ENCODE measurements at places on chromosomes 13 and 19. TPM values are rescaled to one million over a fixed set of nuclear protein-coding genes. Genes with fewer than 3 reads are reported as not detected.

DNA sequence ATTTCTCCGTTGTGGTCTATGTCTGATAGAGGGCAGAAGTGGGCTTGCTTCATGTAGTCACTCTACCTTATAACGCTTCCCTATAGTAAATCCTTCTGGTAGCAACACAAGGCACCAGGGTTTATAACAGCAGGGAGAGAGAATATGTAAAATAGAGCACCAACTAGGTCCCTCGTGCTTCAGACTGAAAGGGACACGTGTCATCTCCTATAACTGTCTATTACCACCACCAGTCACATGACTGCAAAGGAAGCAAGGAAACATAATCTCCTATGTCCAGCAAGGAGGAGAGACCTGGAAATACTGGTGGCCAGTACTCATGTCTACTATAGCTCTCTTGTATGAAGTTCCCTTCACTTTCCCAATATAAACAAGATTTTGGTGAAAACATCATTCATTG is 79.2 kb downstream of the SLAIN1 start:
- no peaks in the 10 kb centered on the region for H3K36me3 ChIP-seq
- no peaks in the 10 kb centered on the region for H3K4me1 ChIP-seq
- H3K27me3 ChIP-seq: no peaks in the 10 kb centered on the region
- no peak overlapping the region for H3K4me3 ChIP-seq
- no peak overlapping the region for H3K27ac ChIP-seq

- H3K36me3 ChIP-seq: peaks cover 5% of the 10 kb centered on the region
- H3K4me1 ChIP-seq: peaks cover 23% of the 10 kb centered on the region
Measured at GRCh38 chr19:40363069-40363468, 14.6 kb downstream of the PLD3 start.

IL4I1 gene
- 0.34 TPM for total RNA-seq

CGB8 gene
- total RNA-seq: not detected

DNA sequence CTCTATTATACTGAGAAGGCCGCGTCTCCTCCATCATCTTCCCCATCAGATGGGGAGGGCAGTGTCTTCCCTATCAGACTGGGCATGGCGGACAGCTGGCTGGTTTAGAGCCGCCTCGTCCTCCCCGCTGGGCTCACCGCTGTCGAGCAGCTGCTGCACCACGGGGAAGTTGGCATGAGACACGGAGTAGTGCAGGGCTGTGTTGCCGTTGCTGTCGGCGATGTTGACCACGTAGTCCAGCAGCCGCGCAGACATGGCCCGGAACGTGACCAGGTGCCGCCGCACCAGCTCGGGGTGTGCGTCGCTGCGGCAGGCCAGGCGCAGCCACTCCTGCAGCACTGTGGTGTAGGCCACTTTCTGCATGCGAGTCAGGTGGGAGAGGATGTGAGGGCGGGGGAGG is 18.8 kb upstream of the SPC24 start:
- H3K4me3 ChIP-seq: no peak overlapping the region
- H3K4me1 ChIP-seq: peaks cover 52% of the 10 kb centered on the region
- H3K27me3 ChIP-seq: no peaks in the 10 kb centered on the region
- DNase-seq: no peak

DNA sequence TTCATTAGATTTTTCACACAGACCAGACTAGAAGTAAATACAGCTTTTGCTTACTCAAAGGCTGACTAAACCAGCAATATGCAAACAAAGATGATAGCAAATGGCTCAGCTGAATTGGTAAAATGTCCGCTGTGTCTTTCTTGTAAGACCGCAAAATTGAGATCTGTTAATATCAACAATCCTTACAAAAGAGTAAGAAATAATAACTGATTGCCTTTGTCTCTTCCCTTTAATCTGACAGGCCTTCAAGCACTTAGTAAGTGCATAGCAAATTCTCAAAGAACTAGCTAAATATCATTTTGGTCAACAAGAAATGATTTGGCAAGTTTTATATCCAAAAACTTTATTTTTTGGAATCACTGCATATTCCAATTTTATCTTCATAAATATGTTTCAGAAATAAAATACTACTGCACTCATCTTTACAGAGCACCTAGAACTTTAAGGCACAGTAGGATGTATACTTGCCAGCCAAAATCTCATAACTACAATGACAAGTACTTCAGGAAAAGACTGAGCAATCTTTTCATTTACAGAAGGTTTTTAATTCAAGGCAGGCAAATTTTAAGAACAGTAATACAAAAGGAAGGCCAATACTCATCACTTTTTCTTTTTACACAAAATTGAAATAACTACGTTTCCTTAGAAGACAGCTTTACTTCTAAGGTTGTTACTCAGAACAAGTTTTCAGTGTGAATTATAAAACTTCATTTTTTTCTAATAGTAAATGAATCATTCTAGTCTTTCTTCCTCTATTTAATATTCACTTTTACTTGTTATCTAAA is 1.1 kb downstream of the ELF1 start:
- no peaks in the 10 kb centered on the region for H3K27me3 ChIP-seq
- peak overlapping the region; percentile 14 for H3K27ac ChIP-seq
- H3K4me3 ChIP-seq: peak overlapping the region; percentile 36
- peaks cover 46% of the 10 kb centered on the region for H3K4me1 ChIP-seq
- no peak for DNase-seq

ZNF865 gene
- total RNA-seq: 10.0 TPM

DNA sequence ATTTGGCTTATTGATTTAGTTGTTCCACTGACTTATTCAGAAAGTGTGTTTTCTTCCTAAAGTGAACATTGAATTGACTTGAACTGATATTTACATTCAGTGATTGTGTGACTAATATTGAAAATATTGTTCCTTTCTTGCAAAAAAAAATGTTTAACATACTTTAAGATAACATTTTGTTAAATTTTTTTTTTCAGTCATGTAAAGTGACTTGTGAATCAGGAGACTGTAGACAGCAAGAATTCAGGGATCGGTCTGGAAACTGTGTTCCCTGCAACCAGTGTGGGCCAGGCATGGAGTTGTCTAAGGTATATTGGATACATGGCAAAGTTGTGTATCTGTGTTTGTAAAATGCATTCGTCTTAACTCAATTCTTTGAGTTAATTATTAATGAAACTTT is 22.9 kb downstream of the TNFRSF19 start:
- no peak overlapping the region for H3K4me3 ChIP-seq
- no peak for DNase-seq
- no peaks in the 10 kb centered on the region for H3K36me3 ChIP-seq
- no peaks in the 10 kb centered on the region for H3K4me1 ChIP-seq
- no peaks in the 10 kb centered on the region for H3K27me3 ChIP-seq

ZNF491 gene
- total RNA-seq: 4.2 TPM

ZNF563 gene
- 2.5 TPM for total RNA-seq

- no peaks in the 10 kb centered on the region for H3K27me3 ChIP-seq
- no peak for DNase-seq
- peaks cover 37% of the 10 kb centered on the region for H3K4me1 ChIP-seq
Measured at GRCh38 chr13:50400035-50400726, 384.9 kb downstream of the KCNRG start.

- no peak overlapping the region for H3K27ac ChIP-seq
- no peaks in the 10 kb centered on the region for H3K36me3 ChIP-seq
- no peaks in the 10 kb centered on the region for H3K27me3 ChIP-seq
- peaks cover 18% of the 10 kb centered on the region for H3K4me1 ChIP-seq
Measured at GRCh38 chr13:40343550-40344269, 322.7 kb downstream of the FOXO1 start.

- peaks cover 54% of the 10 kb centered on the region for H3K27me3 ChIP-seq
- H3K4me3 ChIP-seq: no peak overlapping the region
- DNase-seq: peak; percentile 94
- peaks cover 10% of the 10 kb centered on the region for H3K4me1 ChIP-seq
- H3K27ac ChIP-seq: no peak overlapping the region
- H3K36me3 ChIP-seq: no peaks in the 10 kb centered on the region
Measured at GRCh38 chr19:47436712-47437401, 17.5 kb upstream of the MEIS3 start.

SARS2 gene
- total RNA-seq: 14.6 TPM

GRCh38 chr19:29155683-29156082 is 57.3 kb downstream of the UQCRFS1 start:
- no peak for DNase-seq
- no peak overlapping the region for H3K4me3 ChIP-seq
- H3K27me3 ChIP-seq: no peaks in the 10 kb centered on the region
- no peak overlapping the region for H3K27ac ChIP-seq
- no peaks in the 10 kb centered on the region for H3K36me3 ChIP-seq

- DNase-seq: no peak
- no peak overlapping the region for H3K27ac ChIP-seq
- no peaks in the 10 kb centered on the region for H3K36me3 ChIP-seq
- peaks cover 5% of the 10 kb centered on the region for H3K4me1 ChIP-seq
- no peak overlapping the region for H3K4me3 ChIP-seq
Measured at GRCh38 chr13:109126891-109127641, 497.7 kb downstream of the MYO16 start.

PRODH2 gene
- total RNA-seq: not detected

C5AR2 gene
- 0.46 TPM for total RNA-seq

DNA sequence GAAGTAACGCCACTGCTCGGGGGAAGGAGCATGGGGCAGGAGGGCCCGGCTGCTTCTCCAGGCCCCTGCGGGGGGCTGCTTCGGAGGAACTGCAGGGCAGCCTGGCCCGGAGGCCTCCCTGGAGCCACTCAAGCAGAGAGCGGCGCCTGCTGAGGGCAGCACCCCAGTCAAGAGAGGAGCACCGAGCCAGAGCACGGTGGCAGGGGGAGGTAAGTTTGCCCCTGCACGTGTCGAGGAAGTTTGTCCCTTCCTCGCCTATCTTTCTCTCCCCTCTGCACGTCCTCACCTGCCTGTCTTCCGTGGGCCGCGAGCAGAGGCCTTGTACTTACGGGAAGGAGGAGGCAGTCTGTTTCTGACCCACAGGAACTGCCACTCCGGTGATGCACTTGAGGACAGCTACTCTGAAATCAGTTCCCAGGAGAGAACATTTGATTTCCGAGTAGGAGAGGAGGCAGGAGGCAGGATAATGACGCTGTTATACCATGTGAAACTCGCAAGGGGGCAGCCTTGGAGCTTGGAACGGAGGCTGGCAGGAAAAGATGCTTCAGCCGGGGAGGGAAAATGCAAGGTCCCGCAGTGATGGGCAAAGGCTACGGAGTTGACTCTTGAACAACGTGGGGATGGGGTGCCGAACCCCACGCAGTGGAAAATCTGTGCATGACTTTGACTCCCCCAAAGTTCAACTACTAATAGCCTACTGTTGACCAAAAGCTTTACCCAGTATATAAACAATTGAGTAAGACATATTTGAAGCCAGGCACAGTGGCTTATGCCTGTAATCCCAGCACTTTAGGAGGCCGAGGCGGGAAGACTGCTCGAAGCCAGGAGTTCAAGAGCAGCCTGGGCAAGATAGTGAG is 5.0 kb downstream of the FFAR1 start:
- H3K36me3 ChIP-seq: no peaks in the 10 kb centered on the region
- no peak overlapping the region for H3K4me3 ChIP-seq
- no peak for DNase-seq

GRCh38 chr13:40143106-40143505 is 487.6 kb downstream of the COG6 start:
- no peak overlapping the region for H3K4me3 ChIP-seq
- no peak overlapping the region for H3K27ac ChIP-seq
- DNase-seq: no peak
- H3K36me3 ChIP-seq: no peaks in the 10 kb centered on the region
- no peaks in the 10 kb centered on the region for H3K27me3 ChIP-seq

ZNF441 gene
- 7.9 TPM for total RNA-seq

DNA sequence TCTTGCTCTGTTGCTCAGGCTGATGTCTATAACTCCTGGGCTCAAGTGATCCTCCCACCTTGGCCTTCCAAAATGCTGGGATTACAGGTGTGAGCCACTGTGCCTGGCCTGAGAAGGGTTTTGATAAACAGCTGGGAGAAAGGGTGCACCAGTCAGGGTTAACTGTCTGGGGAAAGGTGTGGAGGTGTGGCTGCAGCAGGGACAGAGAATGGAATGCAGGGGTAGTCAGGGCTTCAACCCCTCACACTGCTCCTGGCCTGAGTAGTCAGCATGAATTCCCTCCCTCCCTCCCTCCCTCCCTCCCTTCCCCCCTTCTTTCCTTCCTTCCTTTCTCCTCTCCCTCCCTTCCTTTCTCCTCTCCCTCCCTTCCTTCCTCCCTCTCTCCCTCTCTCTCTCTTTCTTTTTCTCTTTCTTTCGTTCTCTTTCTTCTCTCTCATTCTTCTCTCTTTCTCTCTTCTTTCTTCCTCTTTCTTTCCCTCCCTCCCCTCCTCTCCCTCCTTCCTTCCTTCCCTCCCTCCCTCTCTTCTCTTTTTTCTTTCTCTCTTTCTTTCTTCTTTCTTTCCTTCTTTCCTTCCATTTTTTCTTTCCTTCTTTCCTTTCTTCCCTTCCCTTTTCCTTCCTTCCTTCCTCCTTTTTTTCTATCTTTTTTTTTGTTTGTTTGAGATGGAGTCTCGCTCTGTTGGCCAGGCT is 16.0 kb downstream of the MYO1F start:
- no peak overlapping the region for H3K27ac ChIP-seq
- no peaks in the 10 kb centered on the region for H3K4me1 ChIP-seq
- no peak for DNase-seq
- no peaks in the 10 kb centered on the region for H3K27me3 ChIP-seq

DNA sequence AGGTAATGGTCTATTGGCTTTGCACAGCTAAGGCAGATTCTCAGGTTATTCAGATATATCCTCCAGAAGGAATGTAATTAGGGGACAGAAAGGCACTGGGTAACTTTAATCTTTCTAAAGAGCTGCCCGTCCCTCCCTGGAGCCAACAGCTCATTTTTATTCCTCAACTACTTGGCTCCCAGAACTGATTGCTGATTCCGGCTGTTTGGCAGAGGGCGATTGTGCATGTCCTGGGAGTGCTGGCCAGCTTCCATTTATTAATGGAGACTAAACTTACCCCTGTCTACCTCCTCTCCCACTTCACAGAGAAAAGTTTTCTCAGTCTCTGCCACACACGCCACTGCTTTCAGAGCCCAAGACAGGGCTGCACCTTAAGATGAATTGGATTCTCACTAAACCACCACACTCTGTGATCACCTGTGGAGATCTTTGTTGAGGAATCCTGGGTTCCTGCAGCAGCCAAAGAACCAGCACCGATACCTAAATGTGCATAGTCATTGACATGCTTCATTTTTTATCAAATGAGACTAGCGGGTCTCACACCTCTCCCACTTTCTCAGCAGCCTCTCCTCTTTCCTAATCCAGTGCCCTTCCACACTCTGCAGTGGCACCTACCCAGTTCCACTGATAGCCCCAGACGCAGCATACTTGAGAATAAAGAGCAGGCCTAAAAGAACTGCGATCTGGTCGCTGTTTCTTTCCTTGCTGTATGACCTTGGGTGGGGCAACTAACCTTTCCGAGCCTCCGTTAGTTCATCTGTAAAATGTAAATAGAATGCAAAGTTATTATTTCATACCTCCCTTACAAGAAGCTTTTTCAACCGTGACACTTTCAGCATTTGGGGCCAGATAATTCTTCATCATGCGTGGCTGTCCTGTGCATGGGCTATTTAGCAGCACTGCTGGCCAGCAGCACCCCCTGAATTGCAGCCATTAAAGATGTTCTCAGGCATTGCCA is 648.7 kb downstream of the UQCRFS1 start:
- peaks cover 17% of the 10 kb centered on the region for H3K27me3 ChIP-seq
- H3K4me3 ChIP-seq: no peak overlapping the region
- no peaks in the 10 kb centered on the region for H3K36me3 ChIP-seq
- no peak overlapping the region for H3K27ac ChIP-seq

NRTN gene
- total RNA-seq: 28.7 TPM

- no peaks in the 10 kb centered on the region for H3K27me3 ChIP-seq
- H3K4me1 ChIP-seq: no peaks in the 10 kb centered on the region
- H3K27ac ChIP-seq: no peak overlapping the region
- no peak overlapping the region for H3K4me3 ChIP-seq
- no peaks in the 10 kb centered on the region for H3K36me3 ChIP-seq
- no peak for DNase-seq
Measured at GRCh38 chr19:14354445-14354844, 26.8 kb upstream of the ADGRE5 start.

All from esophagus muscularis mucosa (tissue), 4 donors.